ENCODE measurements at places on chromosomes 7 and 10. TPM values are rescaled to one million over a fixed set of nuclear protein-coding genes. Genes with fewer than 3 reads are reported as not detected.

DNA sequence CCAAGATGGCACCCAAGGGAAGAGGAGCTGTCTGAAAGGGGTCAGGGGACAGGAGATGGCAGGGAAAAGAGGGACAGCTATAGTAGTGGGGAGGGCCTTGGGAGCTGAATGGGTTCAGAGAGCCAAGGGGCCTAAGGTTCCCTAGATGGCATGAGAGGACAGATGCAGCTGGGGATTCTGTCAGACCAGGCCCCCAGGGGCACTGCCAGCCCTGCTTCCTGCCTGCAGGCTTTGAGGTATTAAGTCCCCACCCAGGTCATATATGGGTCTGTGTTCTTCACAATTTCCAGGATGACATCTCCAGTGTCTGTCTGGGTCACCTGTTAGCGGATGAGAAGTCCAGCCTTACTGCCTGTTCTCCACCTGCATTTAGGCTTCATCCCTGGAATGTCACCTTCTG lies 56.7 kb downstream of the NEURL1 start:
- DNase-seq: no peak

- peak; percentile 99 for DNase-seq
Measured at GRCh38 chr7:73850781-73851207, 8.5 kb upstream of the METTL27 start.

The SAMD9L gene
- 37.7 TPM for total RNA-seq

The CYP3A7 gene
- total RNA-seq: not detected

- no peak for DNase-seq
Measured at GRCh38 chr7:63031838-63032436, 966.7 kb upstream of the ZNF722 start.

The HOXA9 gene
- total RNA-seq: 74.8 TPM
